Neuronal stem cell (in vitro differentiated cells): ENCODE measurements at places on chromosomes 12 and 14.

DNA sequence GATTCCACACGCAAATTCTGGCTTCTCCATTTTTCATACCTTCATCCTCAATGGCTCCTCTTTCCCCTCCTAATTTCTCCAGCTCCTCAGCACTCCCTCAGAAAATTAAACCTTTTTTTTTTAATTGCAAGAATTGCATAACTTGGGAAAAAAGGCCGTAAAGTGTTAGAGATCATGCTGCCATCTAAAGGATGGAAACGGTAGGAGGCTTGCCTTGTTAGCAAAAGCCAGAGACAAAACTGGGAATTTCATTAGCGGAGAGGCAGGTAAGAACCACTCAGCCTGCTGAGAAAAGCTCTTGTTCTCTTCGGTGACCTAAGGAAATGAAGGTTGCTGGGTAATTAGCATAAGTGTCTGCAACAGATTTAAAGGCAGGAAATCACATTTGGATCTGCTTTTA is 204.3 kb downstream of the AEBP2 start:
- DNase-seq = peak; percentile 41

GRCh38 chr12:32301216-32301615 is 98.1 kb upstream of the FGD4 start:
- DNase-seq = no peak

DNA sequence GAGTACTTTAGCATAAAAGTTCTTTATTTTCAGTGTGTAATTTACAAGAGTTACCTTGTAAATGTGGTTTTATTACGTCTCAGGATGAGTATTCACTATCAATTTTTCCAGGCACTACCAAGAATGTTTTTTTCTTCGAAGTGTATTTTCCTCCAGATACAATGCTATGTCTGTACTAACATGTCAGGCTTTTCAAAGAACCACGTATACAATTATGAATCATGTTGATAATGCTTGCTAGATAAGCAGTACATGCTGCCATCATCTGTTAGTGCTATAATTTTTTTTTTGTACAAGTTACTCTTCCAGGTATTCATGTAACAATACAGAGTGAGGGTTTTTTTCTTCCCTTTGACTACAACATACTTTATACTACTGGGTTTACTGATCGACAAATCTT is 5.6 kb upstream of the KANSL2 start:
- no peak for DNase-seq

DNA sequence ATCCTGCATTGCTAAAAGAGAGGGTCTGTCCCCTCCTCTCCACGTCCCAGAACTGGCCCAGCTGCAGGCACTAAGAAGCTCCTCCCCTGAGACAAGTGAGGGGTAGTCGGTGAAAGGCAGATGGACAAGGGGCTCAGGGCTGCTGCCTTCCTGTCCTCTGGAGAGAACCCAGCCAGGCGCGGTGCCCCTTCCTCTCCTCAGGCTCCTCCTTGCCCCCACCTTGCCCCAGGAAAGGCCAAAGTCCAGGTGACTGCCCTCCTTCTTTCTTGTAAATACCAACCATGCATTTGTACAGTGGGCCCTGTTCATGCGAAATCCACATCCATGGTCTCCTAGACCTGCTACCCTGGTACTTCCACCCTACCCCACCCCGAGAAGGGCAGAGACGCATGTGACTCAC is 9.7 kb downstream of the PPP1R1A start:
- DNase-seq = no peak

DNA sequence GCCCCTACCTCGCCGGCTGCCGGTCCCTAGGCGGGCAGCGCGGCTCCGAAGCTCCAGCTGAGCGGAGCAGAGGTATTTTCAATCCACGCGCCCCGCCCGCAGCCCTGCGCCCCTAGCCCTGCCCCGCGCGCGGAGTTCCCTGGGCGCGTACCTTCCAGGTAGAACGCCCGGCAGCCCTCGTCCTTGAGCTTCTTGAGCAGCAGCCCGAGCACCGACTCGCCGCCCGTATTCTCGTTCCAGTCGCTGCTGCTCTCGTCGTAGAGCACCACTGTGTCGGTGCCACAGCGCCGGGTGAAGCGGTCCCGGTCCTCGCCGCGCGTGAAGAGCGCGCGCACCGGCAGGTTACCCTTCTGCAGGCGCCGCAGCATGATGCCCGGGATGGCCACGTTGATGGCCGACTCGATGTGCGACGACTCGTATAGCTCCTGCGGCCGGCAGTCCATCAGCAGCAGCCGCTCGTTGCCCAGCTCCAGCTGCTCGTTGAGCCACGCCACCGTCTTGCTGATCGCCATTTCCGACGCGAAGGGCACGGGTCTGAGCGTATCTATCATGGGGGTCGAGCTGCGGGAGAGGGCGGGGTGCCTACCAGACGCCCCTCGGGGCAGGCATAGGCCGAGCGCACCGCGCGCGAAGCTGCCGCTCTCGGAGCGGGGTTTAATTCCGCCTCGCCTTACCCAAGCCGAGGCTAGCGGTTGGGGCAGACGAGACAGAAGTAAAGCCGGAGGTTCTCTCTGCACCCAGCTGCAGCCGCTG is 636 bp downstream of the DUSP6 start:
- no peak for DNase-seq

- no peak for DNase-seq
Measured at GRCh38 chr12:131988054-131988796, 38.5 kb downstream of the EP400 start.

DNA sequence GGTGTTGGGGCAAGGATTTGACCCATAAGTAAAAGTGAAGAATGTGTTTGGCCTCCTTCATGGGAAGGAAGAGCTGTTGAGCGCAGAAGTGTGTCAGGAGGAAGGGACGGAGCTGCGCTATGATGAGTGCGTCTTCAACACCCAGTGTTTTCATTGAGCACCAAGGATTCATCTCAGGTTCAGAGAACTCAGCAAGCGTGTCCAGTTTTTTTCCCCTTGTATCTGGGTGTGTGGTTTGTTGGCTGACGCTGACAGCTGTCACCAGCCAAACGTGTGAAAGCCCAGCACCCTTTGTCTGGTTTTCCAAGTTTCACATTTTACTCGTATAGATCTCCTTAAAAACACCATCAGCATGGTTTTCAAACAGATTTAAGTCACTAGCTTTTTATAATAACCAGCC is 12.3 kb downstream of the EP400 start:
- DNase-seq = no peak

DNA sequence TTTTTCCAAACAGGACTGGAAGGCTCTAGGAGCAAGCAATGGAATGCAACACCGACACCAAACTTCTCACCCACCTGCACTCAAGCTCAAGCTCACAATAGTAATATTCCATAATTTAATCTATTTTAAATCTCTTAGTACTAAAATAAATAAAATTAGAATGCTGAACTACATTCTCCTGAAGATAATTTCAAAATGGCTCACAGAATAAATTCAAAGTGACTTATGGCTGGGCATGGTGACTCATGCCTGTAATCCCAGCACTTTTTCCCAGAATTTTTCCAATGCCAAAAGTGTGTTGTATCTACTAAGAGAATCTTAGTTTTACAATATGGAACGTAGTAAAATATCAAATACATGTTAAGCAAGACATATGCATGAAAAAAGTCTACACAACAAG is 31.5 kb downstream of the DUSP16 start:
- no peak for DNase-seq

DNA sequence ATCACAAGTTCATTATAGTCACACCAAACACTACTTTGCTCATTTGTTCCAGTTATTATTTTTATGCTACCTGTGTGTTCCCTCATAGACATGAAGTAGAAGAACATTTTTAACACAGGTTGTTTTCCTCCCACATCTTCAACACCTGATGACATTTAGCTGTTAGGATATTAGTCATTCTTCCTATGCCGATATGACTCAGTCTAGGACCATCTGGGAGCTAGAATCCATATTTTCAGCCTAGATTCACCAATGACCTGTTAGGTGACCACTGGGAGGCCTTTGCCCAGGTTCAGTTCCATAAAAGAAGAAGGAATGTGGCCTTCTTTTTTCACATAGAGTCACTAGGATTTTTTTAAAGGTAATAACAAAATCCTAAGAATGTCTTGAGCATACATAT is 222.8 kb downstream of the C12orf42 start:
- no peak for DNase-seq

GRCh38 chr12:13038491-13039161 is 5.6 kb upstream of the FAM234B start:
- DNase-seq = no peak

GRCh38 chr14:58138031-58138713 is 13.8 kb downstream of the ARMH4 start:
- DNase-seq = no peak

GRCh38 chr12:64010069-64010686 is 165.7 kb downstream of the SRGAP1 start:
- DNase-seq = no peak

DNA sequence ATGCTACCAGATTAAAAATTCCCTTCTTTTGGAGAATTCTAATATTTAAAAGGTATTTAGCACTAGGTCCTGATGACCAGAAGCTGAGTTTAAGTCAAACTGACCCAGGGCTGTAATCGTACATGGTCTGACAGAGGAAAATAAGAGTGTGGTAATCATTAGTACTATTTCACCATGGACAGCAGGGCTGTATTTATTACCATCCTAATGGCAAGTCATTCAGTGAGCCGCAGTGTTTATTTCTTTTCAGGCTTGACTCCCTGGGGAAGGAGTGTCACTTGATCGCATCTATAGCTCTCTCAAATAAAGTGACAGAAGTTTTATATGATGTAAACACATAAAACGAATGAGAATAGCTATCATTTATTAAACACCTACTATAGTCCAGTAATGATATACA is 261.8 kb downstream of the BTG1 start:
- DNase-seq = no peak
